ENCODE measurements at places on chromosomes 3 and 15.

- no peak for DNase-seq
Observed at GRCh38 chr3:171108066-171108465, 81.5 kb upstream of the SLC2A2 start.

- no peak for DNase-seq
Observed at GRCh38 chr3:157493627-157494550, 9.3 kb downstream of the VEPH1 start.

- DNase-seq: no peak
Observed at GRCh38 chr3:117018655-117019054, 309.1 kb downstream of the TUSC7 start.

GRCh38 chr15:82184776-82185175 is 77.8 kb downstream of the EFL1 start:
- DNase-seq: no peak

GRCh38 chr3:105364128-105364527 is 2.6 kb upstream of the ALCAM start:
- no peak for DNase-seq

- DNase-seq: no peak
Observed at GRCh38 chr3:146166826-146167225, 5.8 kb upstream of the PLOD2 start.

GRCh38 chr15:40379853-40380252 is 2.7 kb upstream of the KNSTRN start:
- no peak for DNase-seq

DNA sequence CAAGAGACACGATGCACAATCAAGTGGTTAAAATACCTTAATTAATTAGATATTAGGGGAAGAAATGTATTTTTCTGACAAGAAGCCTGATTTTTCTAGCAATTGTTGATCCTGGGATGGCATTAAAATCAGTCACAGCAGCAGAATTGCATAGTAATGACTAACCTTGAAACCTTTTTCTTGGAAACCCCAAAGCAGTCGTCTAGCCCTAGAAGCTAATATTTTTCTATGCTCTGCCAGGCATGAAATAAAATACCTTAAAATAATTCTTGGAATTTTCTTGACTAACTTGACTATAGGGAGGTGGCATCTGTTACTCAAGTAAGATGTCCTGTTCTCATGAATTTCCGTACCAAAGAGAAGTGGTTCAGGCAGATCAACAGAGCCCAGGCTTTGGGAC is 204.1 kb downstream of the THRB start:
- no peak for DNase-seq

GRCh38 chr3:23365066-23365465 is 161.9 kb downstream of the UBE2E2 start:
- DNase-seq: no peak

DNA sequence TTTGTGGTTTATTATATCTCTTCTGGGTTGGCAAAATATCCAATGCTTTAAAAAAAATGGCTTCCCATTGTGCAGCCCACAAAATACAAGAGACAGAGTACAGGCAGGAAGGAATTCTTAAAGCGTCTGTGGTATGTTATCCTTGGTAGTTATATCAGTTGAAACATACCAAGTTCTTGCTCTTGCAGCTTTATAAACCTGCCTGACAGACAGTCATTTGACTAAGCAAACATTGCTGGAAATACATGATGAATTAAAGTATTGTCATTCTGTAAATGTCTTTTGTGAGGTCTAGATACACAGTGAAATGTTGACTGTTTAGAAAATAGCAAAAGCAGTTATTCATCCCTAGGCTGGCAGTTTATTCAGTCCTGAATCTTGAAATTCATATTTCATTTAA is 44.8 kb upstream of the MAP3K13 start:
- no peak for DNase-seq

DNA sequence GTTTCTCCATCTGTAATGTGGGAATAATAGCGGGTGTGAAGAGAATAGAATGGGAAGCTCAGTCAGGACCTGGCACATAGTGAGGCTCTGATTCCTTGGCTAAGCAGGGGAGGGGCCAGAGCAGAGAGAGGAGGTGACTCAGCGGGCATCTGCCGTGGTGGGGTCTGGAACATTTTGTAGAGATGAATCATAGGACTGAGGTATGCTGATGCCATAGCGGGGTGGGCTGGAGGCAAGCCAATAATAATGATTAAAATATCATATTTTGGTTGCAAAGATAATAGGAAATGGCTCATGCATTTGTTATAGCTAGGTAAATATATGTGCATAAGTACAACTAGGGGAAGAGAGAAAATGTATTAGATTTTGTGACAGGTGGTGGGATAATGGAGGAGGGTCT is 11.2 kb downstream of the TGM4 start:
- DNase-seq: no peak

DNA sequence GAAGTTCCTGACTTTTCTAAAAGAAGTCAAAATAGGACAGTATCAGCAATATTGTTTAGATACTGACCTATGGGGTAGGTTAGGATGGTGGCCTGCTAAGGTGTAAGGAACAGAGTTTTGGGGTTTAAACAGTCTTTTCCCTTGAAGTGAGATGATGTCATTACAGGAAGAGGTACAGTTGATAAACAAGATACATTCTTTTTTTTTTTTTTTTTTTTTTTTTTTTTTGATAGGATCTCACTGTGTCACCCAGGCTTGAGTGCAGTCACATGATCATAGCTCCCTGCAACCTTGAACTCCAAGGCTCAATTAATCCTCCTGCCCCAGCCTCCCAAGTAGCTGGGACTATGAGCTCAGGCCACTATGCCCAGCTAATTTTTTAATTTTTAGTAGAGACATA is 33.3 kb downstream of the SLC25A36 start:
- no peak for DNase-seq

DNA sequence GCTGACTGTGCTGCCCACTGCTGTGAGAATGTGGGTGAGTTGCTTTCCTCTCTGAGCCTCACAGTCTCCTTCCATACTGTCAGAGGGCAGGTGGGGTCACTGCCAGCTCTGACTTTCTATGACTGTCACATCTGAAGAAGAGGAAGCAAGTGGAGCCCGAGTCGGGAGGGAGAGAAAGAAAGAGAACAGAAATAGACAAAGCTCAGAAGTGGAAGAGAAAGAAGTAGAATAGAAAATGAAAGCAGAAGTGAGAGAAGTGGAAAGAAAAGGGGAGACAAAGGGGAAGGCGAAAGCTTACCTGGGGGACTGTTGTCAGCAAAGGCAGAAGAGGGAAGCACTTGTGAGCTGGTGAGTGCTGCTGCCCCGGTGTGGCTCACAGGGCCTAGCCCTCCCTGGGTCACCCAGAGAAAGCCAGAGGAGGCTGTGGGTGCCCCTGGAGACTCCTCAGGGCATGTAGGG is 57.9 kb downstream of the EPHB1 start:
- DNase-seq: peak; percentile 47

DNA sequence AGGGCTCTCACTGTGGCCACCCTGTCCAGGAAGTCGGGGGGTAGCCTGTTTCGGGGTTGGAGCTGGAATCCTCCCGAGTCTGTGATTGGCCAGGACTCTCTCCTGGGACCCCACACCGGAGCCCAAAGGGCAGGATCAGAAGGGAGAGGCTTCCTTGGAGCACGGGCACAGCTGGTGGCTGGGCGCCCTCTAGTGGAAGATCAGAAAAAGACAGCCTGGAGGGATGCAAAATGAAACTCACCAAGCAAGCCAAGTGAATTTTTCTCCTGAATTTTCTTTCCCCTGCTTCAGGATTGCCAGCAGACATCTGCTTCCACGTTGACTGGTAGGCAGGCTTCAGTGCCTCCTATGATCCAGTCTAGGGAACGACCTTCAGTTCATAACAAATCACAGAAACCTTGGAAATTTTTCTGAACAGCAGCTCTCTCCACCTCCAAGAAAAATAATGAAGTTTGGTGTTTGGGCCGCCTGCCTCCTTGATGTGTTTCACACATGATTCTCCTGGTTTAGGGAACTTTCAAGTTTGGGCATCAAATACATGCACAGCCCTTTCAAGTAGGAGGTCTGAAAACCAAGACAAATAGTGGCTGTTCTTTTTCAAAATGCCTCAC is 224.6 kb downstream of the VPS13C start:
- peak; percentile 69 for DNase-seq

- DNase-seq: no peak
Observed at GRCh38 chr3:55191911-55192775, 264.3 kb upstream of the LRTM1 start.

GRCh38 chr3:185595526-185595925 is 9.4 kb downstream of the SENP2 start:
- DNase-seq: no peak

DNA sequence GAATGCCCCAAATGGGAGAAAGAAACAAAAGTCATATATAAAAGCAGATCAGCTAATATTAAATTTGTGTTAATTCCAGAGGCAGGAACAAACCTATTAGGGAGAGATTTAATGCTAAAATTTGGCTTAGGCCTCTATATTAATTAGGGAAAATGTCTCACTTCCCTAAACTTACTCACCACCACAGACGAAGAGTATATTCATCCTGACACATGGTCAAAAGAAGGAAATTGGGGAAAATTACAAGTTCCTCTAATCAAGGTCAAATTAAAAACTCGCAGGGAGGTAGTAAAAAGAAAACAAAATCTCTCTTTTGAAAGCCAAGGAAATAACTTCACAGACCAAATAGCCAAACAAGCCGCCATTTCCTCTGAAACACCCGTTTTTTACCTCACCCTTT is 32.2 kb downstream of the GRM2 start:
- DNase-seq: no peak

DNA sequence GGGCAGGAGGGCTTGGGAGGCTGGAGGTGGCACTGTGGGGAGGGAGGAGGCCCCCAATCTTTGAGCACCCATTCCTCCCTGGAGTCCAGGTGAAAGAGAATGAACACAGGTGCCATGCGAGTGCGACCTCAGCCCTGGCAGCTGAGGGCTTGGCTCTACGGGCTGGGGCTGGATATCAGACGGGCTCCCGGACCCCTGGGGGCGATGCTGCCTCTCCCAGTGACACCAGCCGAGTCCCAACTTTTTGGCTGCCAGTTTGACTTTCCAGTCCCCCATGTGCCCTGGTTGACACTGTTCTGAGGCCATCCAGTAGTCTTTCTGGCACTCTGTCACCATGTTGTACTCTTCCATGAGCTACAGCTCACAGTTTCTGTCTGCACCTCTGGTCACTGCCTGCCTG is 1.2 kb downstream of the VILL start:
- no peak for DNase-seq

- DNase-seq: no peak
Observed at GRCh38 chr3:72487946-72488737, 360.1 kb downstream of the SHQ1 start.

- DNase-seq: peak; percentile 70
Observed at GRCh38 chr3:66372681-66373350, 128.0 kb downstream of the LRIG1 start.

GRCh38 chr3:45991341-45991740 is 4.3 kb downstream of the FYCO1 start:
- DNase-seq: peak; percentile 51

DNA sequence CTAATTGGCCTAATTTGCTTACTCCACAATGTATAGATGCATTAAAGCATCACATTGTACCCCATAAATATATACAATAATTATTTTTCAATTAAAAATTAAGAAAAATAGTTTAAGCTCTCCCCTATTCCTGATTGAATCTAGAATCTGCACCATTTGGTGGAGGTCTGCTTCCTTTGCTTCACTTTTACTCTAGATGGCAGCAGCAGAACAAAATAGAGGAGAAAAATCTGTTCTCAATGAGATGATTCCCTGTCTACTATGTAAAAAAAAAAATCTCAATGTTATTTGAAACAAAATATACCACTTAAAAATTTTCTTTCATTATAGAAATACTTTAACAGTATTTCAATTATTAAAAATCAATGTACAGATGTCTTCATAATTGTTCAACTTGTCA is 109.6 kb upstream of the FXR1 start:
- no peak for DNase-seq

DNA sequence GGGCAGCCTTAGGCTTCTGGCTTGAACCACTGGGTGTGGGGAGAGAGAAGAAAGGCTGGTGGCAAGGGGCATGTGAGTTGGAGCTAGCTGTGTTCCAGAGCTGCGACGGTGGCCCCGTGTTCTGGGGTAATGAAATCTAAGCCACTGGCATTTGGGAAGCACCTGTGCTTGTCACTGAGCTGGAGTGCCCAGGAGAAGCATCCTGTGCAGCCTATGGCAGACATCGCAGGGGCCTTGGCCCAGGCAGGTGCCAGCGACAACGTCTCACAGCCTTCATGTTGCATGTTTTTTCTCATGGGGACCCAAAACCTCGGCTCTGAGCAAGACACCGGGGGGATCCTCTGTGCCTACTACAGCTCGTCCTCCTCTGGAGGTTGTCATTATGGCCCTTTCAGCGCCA is 91.1 kb upstream of the PLXNA1 start:
- no peak for DNase-seq

- DNase-seq: no peak
Observed at GRCh38 chr3:193998628-193999195, 137.2 kb upstream of the HES1 start.

GRCh38 chr3:31762888-31763351 is 218.1 kb downstream of the OSBPL10 start:
- DNase-seq: no peak

DNA sequence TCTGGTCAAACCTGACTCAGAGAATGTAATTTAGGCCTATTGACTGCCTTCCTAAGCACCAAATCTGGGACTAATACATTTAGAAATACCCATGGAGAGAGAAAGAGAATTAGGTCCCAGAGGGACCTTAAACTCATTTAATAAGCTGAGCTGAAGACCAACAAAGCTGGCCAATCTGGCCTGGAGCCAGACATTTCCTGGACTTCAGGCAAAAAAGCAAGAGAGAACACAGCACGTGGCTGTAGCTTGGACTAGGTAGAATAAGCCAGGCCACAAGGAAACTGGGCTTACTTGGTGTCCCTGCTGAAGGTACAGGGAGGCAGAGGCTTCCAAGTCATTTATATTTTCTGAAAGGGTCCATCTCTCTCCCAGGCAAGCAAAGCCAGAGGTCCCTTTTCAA is 88.1 kb downstream of the RTP4 start:
- peak; percentile 74 for DNase-seq

DNA sequence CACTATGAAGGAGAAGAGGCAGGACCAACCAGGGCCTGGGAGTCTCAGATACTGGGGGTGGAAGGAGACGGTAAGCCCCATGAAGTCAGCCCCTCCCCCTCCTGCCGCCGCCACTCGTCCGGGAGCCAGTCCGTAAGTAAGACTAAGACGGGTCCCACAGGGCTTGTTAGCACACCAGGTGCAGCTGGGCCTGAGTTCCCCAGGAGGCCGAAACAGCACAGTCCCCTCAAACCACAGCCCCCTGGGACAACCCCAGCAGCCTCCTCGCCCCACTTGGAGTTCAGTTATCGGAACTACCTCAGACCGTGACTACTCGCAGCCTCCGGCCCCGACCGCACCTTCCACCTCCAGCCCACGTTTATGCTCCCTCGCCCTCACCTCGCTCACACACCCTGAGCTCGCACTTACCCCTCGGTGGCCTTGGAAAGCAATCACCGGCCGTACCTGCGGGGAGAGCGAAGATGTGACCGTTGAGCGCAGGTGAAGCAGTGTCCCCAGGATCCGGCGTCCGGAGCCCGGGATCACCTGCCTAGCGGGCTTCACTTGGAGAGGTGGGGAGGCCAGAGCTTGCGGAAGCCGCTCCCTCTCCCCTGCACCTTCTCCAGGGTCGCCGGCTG is 557 bp downstream of the ELL3 start:
- DNase-seq: no peak

Data from Right ventricle myocardium superior (tissue), 1 donor.